ENCODE measurements at places on chromosomes 3 and 15.

- DNase-seq, result no peak
Observed at GRCh38 chr3:23444386-23444785, 241.3 kb downstream of the UBE2E2 start.

DNA sequence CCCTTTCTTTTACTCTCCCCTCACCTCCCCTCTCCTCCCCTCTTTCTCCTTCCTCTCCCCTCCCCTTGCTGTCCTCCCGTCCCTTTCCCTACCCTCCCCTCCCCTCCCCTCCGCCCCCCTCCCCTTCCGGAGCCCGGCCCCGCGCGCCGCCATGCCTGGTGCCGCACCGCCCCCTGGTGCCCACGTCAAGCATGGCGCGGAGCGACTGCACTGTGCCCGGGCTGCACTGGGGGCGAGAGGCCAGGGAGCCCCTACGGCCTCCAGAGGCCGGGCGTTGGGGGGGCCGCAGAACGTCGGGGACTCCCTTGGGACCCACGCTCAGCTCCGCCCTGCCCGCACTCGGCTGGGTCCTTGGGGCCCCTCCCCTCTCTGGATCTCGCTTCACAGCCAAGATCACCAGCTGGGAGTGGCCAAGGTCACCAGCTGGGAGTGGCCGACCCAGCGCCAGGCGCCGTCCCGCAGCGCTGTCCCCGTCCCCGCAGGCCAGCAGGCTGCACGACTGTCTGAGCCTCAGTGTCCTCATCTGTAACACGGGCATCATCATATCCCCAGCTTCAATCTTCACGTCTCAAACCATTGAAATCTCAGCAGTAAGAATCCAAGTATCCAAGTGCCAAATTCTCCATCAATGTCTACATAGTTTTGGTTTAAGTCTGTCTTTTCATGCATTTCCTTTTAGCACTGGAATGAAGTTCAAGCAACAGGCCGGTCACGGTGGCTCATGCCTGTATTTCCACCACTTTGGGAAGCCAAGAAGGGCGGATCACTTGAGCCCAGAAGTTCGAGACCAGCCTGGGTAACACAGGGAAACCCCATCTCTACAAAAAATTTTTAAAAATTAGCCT is 42.5 kb downstream of the TPRA1 start:
- peak; percentile 87 for DNase-seq

DNA sequence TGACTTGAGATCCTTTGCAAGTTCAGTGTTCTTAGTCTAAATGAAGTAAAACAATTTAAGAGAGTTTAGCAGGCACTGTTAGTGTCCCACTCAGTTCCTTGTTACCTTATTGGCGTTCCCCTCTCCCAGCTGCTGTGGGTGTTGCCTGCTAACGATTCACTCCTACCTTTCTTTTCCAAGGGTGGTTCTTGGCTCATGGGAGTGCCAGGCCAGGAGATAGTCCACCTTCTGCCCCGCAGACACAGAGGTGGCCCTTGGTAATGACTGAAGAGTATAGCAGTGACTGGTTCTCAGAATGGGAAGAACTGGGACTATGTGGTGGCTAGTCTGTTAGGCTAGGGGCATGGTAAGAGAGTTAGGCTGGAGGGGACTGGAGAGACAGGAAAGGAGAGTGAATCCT is 240.4 kb downstream of the EDEM1 start:
- no peak for DNase-seq

DNA sequence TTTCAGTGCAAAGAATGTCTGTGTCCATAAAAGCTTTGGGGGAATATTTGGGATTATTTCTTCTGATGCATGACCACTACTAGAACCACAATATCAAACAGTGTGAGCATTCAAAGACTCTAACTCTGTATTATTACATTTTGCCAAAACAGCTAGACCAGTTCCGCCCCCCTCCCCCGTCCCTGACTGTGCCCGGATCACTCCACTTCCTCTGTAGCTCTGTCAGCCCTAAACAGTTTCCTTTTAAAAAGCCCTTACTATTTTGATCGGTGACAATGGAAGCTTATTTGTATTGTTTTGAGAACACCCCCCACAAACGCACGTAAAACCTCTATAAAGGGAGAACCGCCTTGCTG is 36.6 kb upstream of the EPHB3 start:
- DNase-seq, result peak; percentile 50

DNA sequence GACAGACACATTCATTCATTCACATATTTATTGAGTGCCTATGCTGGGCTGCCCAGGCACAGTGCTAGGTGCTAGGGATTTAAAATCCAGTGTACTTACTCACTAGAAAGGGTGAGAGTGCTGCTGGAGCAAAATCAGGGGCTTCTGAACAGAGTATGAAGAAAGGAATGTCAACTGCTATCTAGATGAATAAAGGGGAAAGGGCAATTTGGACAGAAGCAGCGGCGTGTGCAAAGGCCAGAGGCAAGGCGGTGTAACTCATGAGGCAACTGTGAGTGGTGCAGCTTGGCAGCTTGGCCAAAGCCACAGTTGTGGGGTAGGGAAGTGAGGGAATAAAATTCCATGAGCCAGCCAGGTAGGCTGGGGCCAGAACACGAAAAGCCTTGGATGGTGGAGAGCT is 76.7 kb downstream of the RAD18 start:
- no peak for DNase-seq

DNA sequence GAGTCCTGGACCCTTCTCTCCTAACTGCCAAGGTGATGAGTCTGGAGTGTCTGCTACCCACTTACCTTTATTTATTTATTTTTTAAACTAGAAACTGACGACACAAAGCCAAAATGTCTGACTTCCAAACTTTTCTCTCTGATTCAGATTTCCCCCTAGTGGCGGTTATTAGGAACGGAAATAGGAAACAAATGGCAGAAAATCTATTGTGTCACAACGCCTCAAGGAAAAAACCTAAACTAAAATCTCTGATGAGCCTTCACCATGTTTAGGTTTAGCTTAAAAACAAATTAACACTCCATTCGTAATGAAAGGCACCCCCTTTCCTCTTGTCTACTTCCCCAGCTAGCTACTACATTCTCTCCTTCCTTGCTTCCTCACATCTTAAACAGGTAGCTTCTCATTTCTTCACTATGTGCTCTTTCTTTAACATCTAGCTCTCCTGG is 94.0 kb upstream of the MEX3B start:
- DNase-seq, result no peak

- DNase-seq, result peak; percentile 63
Observed at GRCh38 chr15:78358102-78358870, 18.1 kb downstream of the CRABP1 start.

DNA sequence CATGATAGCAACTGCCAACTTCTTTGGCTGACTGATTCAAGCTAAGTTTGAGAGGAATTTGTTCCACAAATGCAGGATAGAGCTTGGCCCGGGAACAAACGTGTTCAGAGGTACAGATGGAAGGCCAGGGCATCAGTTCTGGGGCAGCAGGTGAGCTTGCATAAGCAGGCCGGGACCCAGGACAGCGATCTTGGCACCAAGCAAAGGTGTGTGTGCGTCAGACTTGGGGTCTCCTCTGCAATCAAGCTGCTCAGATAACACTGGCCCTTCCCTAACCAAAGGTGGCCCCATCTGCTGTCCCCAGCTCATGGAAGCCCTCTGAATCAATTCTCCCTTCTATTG is 155.6 kb downstream of the MEGF11 start:
- DNase-seq, result no peak

Data from femur (tissue), 1 donor.